Activated gamma-delta T cell treated with Interleukin-2 at 50 U/mL for 16 hours (primary cell): ENCODE measurements at places on chromosomes 6 and 20.
A peak's percentile ranks its signal among the peaks of the same experiment; 100 is the strongest.

- no peak for DNase-seq
These were observed 49.8 kb upstream of the FANCE start for GRCh38 chr6:35402136-35402855.

GRCh38 chr6:160028487-160029275 is 59.8 kb downstream of the IGF2R start:
- DNase-seq: peak; percentile 21

DNA sequence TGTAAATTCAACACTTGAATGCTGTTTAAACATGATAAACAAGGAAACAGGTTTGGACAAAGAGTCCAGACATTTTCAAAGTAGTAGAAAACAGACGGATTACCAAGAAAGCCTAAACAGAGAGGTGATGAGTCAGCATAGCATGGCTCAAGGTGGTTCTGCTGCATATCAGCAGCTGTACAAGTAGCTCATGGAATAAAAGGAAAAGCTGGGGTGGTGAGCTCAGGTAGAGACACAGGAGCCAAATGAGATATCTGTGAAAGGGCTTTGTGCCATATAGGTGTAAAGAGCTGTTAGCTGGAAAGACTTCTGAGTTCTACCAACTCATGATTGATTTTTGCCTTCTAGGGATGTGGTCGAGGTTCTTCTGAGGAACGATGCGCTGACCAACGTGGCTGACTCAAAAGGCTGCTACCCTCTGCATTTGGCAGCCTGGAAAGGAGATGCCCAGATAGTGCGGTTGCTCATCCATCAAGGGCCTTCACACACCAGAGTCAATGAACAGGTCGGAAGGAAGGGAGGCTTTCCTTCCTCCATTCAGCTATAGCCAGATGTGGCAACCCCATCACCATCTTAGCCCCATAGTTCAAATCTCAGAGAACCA is 80.7 kb downstream of the ANKS1A start:
- no peak for DNase-seq

GRCh38 chr20:444862-445426 is 17.4 kb downstream of the TBC1D20 start:
- DNase-seq: no peak

- DNase-seq: no peak
These were observed 632 bp downstream of the LIN28B start for GRCh38 chr6:104957301-104958177.

- DNase-seq: no peak
These were observed 10.2 kb upstream of the TMEM170B start for GRCh38 chr6:11527274-11527870.

GRCh38 chr6:3813150-3813780 is 35.9 kb upstream of the FAM50B start:
- no peak for DNase-seq

GRCh38 chr6:28953039-28953584 is 29.3 kb upstream of the TRIM27 start:
- DNase-seq: peak; percentile 27

DNA sequence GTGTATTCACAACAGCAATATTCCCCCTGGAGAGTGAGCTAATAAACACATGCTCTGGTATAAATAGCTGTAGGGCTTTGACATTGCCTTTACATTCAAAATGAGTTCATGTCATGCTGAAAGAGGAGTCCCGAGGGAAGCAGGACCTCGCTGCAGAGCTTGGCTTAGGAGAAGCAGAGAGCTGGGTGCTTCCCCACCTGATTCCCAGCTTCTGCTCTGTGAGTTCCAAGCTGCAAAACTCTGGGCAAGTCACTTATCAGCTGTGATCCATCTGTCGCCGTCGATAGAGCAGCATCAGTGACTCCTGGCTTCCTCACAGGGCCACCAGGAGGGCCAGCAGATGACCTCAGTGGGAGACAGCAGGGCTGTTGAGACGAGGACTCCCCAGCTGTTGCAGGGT is 241.8 kb downstream of the ANKRD60 start:
- DNase-seq: no peak

- no peak for DNase-seq
These were observed 187.0 kb downstream of the PLCB1 start for GRCh38 chr20:8318965-8319625.

- no peak for DNase-seq
These were observed 1.3 kb downstream of the ZKSCAN3 start for GRCh38 chr6:28351087-28351486.

DNA sequence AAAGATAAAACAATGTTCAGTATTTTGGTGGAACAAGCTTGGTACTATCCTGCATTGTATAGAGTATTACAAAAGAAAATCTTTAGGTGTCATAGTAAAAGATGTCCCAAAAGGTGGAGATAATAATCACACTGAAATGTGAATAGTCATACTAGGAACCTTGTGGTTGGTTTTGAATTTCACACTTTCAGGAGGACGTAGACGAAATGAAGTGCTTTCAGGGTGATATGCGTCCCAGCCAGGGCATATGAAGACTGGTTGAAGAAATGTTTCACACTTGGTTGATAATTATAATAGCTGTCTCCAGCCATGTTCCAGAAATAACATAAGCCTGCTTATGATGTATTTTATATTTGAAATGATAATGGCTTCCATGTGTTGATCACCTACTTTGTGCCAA is 60.4 kb downstream of the SCAND1 start:
- DNase-seq: no peak

DNA sequence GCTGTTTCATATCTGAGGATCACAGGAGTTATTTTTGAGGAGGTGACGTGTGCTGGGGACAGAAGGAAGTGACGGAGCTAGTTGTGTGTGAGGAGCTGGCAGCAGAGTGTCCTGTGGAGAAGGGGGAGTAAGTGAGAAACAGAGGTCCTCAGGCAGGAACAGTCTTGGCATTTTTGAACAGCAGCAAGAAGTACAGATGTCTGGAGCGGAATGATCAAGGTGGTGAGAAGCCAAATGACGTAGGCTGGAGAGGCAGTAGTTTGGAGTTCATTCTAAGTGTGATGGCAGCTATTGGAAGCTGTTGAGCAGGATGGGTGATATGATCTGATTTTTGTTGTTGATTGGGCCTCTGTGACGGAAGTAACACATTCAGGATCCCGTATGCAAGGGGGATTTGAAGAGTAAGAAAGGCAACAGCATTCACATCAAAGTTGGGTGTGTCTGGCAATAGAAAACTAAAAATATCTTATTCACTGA is 52.3 kb downstream of the SOBP start:
- DNase-seq: no peak

- no peak for DNase-seq
These were observed 195.6 kb downstream of the SCP2D1 start for GRCh38 chr20:19009081-19009688.

DNA sequence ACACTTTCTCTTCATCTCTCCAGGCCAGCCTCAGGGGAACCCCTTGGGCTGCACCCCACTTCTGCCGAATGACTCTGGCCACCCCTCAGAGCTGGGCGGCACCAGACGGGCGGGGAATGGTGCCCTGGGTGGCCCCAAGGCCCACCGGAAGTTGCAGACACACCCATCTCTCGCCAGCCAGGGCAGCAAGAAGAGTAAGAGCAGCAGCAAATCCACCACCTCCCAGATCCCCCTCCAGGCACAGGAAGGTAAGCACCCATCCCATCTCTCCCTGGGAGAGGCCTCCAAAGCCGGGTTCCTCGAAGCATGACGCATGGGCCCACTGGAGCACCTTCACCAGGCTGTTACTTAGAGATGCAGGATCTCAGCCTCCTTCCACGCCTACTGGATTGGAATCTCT is 11.3 kb downstream of the MDFI start:
- DNase-seq: no peak

DNA sequence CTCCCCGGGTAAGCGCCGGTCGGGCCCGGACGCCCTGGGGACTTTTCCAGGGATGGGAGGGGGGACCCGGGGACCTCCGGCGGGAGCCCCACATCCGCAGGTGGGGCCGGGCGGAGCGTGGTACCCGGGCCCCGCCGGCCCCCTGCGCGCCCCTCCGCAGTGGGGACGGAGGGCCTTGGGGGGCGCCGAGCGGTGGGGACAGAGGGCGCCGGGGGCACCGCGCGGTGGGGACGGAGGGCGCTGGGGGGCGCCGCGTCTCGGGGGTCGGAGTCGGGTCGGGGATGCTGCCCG is 270 bp downstream of the PLEKHG1 start:
- DNase-seq: no peak

- no peak for DNase-seq
These were observed 582.4 kb downstream of the CDH26 start for GRCh38 chr20:60540591-60540990.

- DNase-seq: no peak
These were observed 157.6 kb upstream of the INSM1 start for GRCh38 chr20:20210327-20210726.

- no peak for DNase-seq
These were observed 2.2 kb upstream of the BFSP1 start for GRCh38 chr20:17533396-17533795.

GRCh38 chr6:37607944-37608343 is 89.7 kb downstream of the MDGA1 start:
- no peak for DNase-seq

DNA sequence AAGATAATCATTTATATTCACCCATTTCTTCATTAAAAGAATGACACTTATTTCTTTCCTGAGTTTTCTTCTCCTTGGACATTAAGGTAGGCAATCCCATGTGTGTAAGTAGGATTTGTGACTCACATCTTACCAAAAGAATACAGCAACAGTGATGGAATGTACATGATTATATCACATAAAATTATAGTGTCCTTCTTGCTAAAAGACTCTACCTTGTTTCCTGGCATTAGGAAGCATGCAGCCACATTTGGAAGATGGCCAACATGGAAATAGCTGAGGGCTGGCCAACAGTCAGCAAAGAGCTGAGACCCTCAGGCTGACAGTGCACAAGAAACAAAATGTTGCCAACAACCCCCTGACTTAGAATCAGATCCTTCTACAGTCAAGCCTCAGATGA is 327.9 kb upstream of the MARCKS start:
- DNase-seq: no peak

- DNase-seq: no peak
These were observed 15.2 kb downstream of the FAM210B start for GRCh38 chr20:56373942-56374341.

GRCh38 chr20:62205618-62206387 is 14.3 kb downstream of the HRH3 start:
- no peak for DNase-seq

DNA sequence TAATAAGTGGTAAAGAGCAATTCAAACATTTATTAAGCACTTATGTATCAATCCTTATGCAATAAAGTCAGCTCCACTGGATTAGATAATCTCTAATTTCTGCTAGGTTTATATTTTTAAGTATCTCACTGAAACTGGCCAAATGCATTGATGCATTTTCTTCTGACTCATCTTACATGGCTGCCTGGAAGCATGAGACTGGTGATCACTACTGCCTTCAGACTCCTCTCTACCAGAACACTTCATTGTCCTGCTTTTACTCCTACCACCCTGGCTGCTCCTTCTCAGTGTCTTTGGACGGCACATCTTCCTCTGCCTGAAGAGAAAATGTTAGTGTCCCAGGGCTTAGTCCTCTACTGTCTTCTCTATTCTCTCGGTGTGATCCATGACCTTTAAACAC is 7.4 kb downstream of the CEP85L start:
- no peak for DNase-seq

DNA sequence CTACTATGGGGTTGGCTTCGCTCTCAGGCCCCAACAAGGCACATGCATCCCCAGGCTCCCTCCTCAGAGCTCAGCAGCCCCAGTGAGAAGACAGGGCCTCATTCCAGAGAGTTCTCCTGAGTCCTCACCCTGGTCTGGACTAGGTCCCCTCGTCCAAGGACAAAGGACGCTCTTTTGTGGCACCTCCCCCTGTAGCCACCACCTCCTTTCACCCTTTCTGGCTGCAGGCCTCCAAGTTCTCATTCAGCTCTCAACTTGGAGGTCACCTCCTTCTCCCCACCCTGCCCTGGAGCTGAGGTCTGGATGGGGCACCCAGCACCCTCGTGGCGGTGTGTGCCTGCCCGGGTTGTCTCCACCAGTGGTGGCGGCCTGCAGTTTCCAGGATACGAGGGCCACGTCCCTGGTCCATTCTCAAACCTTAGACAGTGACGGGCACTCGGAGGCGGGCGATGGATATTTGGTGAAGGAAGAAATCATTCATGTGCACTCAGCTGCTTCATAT is 2.5 kb downstream of the UNC93A start:
- no peak for DNase-seq

- no peak for DNase-seq
These were observed 358.3 kb upstream of the SULF2 start for GRCh38 chr20:48143435-48144081.

DNA sequence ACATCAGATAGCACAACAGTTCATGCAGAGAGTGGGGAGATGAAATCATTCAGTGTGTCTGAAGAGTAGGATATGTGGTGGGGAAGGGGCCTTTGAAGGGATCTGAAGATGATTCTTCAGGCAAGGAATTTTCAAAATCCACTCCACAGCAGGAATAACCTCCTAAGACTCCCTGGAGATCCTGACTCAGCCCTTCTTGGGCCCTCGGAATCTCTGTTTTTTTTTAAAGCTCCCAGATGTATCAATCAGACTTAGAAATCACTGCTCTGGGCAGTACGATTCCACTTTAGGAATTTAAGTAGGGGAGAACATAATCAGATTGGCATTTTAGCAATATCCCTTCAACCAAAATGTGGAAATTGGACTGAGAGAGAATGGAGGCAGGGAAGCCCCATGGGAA is 55.5 kb downstream of the RIOK1 start:
- no peak for DNase-seq

DNA sequence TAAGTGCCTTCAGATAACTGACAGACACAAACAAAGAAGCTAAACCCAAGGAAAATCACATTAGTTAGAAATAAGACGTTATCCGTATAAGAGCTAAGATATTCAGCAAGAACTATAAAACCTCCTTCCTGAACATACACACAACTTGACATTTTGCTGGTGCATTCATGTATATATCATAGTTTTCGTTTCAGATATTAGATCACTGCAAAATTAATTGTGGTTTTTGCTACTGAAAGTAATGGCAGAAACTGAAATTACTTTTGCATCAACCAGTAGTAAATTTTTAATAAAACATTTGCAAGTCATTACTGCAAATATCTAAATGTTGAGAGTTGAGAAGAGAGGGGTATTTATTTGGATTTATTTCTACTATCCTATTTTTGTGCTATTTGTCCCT is 26.1 kb upstream of the KCNQ5 start:
- DNase-seq: no peak

DNA sequence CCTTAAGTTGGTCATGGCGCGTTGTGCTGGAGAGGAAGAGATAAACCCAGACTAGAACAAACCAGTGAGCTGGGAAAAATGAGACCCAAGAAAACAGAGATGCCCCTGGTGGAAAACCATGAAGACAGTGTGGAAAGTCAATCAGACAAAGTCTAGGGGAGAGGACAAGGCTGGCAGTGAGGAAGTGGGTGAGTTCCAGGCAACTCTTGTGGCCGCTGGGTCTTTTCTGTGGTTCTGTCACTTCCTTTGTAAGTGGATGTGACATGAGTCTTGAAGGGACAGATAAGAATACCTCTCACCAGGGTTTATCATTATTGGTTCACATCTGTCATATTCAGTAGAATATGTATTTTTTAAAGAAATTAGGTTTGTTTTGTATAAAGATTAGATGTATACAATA is 738.4 kb downstream of the DHX35 start:
- DNase-seq: no peak

DNA sequence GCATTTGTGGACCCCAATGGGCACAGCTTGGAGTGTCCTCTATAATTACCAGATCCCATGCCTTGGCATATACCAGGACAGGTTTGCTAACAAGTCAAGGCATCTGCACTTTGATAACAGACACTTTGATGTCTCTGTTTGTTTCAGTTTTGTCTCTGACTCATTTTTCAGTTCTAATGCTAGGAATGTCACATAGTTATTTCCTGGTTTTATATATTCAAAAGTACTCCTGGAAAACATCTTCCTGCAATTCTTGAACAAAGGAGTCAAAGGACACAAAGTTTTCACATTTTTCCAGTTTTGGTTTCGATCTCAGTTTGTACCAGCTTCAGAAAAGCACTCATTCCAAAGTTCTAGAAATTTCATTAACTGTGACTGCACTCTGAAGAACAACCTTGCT is 188.1 kb downstream of the FOXC1 start:
- no peak for DNase-seq
